ENCODE measurements at places on chromosomes 11 and 22.

GRCh38 chr11:3841426-3842350 lies 929 bp upstream of the RHOG start:
- DNase-seq: no peak

- DNase-seq: no peak
These were observed 65.0 kb downstream of the LRRC32 start for GRCh38 chr11:76605338-76606074.

- no peak for DNase-seq
These were observed 89.0 kb downstream of the RELT start for GRCh38 chr11:73465023-73465675.

- DNase-seq: no peak
These were observed 31.2 kb downstream of the ARHGAP8 start for GRCh38 chr22:44783581-44783980.

DNA sequence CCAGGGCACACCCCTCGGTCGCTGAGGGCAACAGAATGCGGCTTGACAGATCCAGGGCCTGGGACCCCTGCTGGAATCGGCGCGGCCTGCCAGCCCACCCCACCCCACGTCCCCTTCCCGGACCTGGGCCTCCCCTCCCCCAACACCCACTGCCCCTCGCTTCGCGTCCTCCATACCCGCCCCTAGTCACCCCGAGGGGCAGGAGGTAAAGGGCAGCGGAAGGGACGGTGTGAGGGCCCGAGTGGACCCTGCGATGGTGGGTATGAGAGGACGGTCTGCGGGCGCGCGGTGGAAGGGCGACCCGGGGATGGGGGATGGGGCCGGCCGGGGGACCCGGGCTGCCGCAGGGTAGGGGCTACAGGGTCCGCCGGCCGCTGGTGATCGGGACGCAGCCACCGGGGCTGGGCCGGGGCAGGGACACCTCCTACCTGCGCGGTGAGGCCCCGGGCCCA lies 311 bp downstream of the APBB1 start:
- no peak for DNase-seq

- no peak for DNase-seq
These were observed 280.5 kb downstream of the TBC1D22A start for GRCh38 chr22:47042861-47043496.

GRCh38 chr11:116332391-116332790 lies 440.4 kb downstream of the BUD13 start:
- DNase-seq: no peak

Measured in stimulated activated CD4-positive, alpha-beta T cell treated with anti-CD3 and anti-CD28 coated beads, Interleukin-12 subunit alpha, Interleukin-12 subunit beta, amount 100 ng/mL, for 4 hours (primary cell).